ENCODE measurements at places on chromosomes 11 and 22. TPM values are rescaled to one million over a fixed set of nuclear protein-coding genes. Genes with fewer than 3 reads are reported as not detected.

GRCh38 chr11:101128571-101129202, 926 bp downstream of the PGR start:
- peaks cover 50% of the 10 kb centered on the region for H3K27me3 ChIP-seq
- no peak overlapping the region for H3K4me3 ChIP-seq
- H3K4me1 ChIP-seq, result peaks cover 29% of the 10 kb centered on the region
- H3K36me3 ChIP-seq, result no peaks in the 10 kb centered on the region
- no peak overlapping the region for H3K27ac ChIP-seq

The IGSF9B gene
- 0.37 TPM for total RNA-seq

DNA sequence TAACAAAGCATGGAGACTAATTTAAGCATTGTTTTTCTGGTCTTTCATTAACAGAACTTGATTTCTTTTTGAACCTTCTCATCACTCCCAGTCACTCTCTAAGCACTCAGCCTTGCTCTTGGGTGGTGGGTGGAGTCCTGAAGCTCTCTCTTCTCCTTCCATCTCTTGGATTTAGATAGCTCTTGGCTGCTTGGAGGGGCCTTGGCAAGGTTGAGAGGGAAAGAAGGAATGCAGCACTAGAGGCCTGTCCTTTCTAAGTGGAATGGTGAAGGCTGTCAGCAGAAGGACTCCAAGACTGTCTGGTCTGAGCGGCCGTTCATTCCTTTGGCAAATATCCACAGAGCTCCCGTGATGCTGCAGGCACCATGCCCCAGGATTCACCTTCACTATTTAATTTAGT, 168.6 kb upstream of the E2F8 start:
- H3K4me1 ChIP-seq, result peaks cover 4% of the 10 kb centered on the region
- no peaks in the 10 kb centered on the region for H3K27me3 ChIP-seq
- DNase-seq, result no peak
- H3K4me3 ChIP-seq, result no peak overlapping the region
- H3K27ac ChIP-seq, result no peak overlapping the region

- peaks cover 6% of the 10 kb centered on the region for H3K36me3 ChIP-seq
- H3K27ac ChIP-seq, result no peak overlapping the region
- H3K4me1 ChIP-seq, result no peaks in the 10 kb centered on the region
- DNase-seq, result peak; percentile 60
These were observed 17.3 kb downstream of the APOL2 start for GRCh38 chr22:36221799-36222751.

- H3K27ac ChIP-seq, result no peak within 1 kb of the TSS
- peaks cover 17% of the 10 kb centered on the region for H3K4me1 ChIP-seq
- H3K27me3 ChIP-seq, result peaks cover 27% of the 10 kb centered on the region
- H3K4me3 ChIP-seq, result peak within 1 kb of the TSS; percentile 26
These were observed at the start of gene ARHGAP20 for GRCh38 chr11:110711776-110712658. Gene ARHGAP20, minus strand, starts transcription at chr11:110712437. Its CDS starts 206 bp downstream, at chr11:110712231.

GRCh38 chr11:27088353-27088752, 47.7 kb downstream of the BBOX1 start:
- no peaks in the 10 kb centered on the region for H3K4me1 ChIP-seq
- H3K27me3 ChIP-seq, result no peaks in the 10 kb centered on the region
- DNase-seq, result no peak
- H3K4me3 ChIP-seq, result no peak overlapping the region
- no peak overlapping the region for H3K27ac ChIP-seq

DNA sequence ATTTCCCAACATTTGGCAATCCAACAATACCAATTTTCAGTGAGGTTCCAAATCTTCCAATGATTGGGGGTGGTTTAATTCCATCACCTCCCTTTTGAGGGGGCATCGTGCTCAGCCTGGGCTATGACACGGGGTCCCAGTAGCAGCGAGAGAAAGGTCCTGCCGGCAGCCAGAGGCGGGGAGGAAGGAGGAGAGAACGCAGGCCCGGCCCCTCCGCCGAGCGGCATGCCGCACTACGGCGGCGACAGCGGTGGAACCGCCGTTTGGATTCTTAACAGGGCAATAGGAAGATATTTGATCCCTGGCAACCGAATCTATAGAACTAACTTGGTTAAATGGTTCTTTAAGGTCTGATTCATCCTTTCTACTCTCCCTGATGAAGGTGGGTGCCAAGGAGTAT, 18.3 kb upstream of the NDUFA6 start:
- H3K27me3 ChIP-seq, result no peaks in the 10 kb centered on the region
- H3K4me3 ChIP-seq, result no peak overlapping the region
- H3K36me3 ChIP-seq, result no peaks in the 10 kb centered on the region
- H3K4me1 ChIP-seq, result no peaks in the 10 kb centered on the region

GRCh38 chr11:66142370-66143263, 72.5 kb downstream of the PACS1 start:
- peak; percentile 27 for DNase-seq
- H3K4me1 ChIP-seq, result peaks cover 65% of the 10 kb centered on the region
- no peak overlapping the region for H3K4me3 ChIP-seq
- no peaks in the 10 kb centered on the region for H3K27me3 ChIP-seq
- peaks cover 6% of the 10 kb centered on the region for H3K36me3 ChIP-seq

GRCh38 chr11:65311170-65311678, 3.4 kb upstream of the CDC42EP2 start:
- H3K4me1 ChIP-seq, result peaks cover 17% of the 10 kb centered on the region
- H3K36me3 ChIP-seq, result no peaks in the 10 kb centered on the region
- no peak overlapping the region for H3K27ac ChIP-seq
- H3K27me3 ChIP-seq, result peaks cover 12% of the 10 kb centered on the region
- H3K4me3 ChIP-seq, result no peak overlapping the region

GRCh38 chr11:72720047-72720446, 32.2 kb downstream of the ARAP1 start:
- H3K27me3 ChIP-seq, result no peaks in the 10 kb centered on the region
- no peak overlapping the region for H3K4me3 ChIP-seq
- H3K27ac ChIP-seq, result no peak overlapping the region

The FXYD2 gene
- total RNA-seq, result 19.5 TPM
